ENCODE measurements at places on chromosomes 12 and 14.

DNA sequence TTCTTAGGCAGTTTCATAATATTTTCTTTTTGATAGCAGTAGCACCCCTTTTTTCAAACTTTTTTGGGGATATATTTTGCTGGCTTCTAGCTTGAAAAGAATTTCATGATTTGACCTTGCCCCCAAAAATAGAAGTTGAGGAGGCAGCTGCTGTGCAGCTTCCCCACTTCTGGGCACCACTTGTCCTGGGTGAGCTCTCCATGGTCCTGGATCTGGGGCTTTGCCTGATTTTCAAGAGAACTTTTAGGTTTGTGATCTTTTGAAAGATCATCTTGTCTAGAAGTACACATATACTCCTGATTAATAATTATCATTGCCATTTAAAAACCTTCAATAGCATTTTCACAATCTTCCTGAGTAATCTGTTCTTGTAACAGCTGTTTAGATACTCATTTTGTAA is 271.6 kb downstream of the NPAS3 start:
- DNase-seq = no peak

DNA sequence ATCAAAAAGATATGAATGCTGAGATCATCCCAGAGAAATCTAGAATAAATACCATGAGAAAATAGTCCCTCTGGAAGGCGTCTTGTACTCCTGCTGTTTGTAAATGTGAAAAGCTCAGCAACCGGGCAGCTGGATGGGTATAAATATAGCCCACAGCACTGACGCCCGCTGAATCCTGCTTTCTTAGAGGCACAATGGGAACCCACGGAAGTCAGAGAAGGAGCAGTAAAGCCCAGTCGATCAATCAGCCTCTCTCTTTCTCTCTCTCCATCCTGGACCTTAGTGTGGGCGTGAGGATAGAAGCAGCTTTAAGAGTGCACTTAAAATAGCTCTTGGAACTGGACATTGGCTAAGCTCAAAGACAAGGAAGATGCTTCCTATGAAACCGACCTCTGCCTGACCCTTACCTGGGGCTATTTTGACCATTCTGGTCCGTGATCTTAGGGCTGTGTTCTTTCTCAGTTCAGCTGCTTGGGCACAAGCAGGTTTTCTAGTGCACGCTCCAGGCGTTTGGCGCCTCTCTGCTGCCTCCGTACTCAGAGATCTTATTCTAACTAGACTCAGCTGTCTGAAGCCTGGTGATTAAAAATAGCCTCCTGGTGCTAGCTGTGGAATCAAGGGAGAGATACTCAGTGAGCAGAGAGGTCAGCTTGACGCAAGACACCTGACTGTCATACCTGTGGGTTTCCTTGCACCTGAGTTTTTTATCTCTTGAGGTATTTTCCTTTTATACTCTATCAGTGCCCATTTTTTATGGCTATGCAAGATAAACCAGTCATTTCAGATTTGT is 144.6 kb downstream of the ETV6 start:
- DNase-seq = no peak

DNA sequence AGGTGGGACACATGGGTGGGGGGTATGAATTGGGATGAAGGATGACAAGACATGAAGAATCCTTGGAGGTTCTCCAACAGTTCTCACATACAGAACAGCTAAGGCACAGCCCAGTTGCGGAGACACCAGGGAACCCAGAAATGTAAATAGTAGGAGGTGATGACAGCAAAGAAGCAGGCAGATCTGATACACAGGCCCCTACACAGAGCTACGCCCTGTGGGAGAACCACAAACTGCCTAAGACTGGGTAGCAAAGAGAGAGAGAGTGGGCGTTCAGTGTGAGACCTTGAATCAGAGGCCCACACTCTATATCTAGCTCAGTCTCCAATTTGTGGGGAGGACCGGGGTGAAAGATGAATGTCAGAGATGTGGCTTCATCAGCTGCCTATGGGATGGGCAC is 9.5 kb upstream of the NUMB start:
- no peak for DNase-seq

DNA sequence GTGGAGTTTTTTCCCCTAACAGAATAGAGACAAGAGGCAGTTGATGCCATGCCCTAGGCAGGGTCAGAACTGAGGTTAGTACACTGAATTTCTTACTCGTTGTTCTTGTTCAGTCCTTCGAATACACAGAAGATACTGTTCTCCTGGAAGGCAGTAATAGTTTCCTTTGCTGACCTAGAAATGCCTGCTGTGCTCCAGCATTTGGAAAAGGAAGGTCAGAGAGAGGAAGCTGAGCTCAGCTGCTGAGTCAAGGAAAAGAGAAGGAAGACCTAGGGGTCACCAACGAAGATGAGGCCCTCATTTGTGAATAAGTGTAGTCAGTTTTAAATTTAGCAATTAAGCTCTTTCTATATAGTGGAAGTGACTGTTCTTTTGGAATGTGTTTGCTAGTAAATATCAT is 100.1 kb downstream of the CRADD start:
- no peak for DNase-seq

Data from NCI-H1694 (cell line).